ENCODE measurements at places on chromosomes 6 and 20.
A peak's percentile ranks its signal among the peaks of the same experiment; 100 is the strongest.

DNA sequence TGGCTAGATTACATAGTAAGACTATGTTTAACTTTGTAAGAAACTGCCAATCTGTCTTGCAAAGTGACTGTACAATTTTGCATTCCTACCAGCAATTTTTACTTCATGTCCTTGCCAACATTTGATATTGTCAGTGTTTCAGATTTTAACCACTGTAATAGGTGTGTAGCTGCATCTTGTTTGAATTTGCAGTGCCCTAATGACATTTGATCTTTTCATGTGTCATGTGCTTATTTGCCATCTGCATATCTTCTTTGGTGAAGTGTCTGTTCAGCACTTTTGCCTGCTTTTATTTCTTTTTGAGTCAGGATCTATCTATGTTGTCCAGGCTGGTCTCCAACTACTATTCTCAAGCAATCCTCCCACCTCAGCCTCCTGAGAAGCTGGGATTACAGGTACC is 2.4 kb upstream of the PRPH2 start:
- DNase-seq, result no peak

- no peak for DNase-seq
Measured at GRCh38 chr20:52313341-52313963, 121.9 kb upstream of the ZFP64 start.

DNA sequence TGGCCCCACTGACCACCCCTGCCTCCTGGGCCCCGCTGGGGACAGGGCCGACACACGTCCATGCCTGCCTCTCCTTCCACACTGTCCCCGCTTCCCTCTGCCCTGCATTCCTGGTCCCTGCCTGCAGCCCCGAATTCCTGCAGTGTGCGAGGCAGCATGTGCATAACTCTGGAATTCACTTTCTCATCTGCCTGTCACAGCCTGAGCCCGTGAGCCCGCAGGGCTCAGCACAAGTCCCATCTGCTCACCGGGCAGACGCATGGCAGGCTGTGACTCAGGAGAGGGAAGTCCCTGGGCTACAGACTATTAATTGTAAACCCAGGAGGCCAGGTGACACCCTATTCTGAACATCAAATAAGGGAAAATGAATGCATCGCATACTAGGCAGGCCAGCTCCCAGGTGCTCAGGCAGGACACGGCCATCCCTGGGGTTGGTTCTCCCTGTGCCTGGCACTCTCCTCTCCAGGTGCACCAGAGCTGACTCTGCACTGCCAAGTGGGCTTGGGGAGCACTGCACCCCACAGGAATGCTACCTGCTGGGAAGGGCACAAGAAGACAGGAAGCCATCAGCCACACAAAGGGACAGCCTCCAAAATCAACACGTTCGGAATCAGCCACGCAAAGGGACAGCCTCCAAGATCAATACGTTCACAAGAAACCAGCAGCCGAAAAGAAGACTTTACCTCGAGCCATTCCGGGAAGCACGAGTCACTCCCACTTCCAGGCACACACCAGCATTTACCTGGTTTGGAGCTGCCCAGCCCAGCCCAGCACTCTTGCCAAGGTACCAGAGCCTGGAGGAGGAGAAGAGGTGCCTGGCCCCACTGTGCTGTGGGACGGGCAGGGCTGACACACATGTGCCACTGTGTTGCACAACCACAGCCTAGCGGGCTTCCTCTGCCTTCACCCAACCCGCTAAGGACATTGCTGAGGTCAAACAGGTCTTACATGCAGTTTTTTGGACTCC is 65.9 kb downstream of the DLL1 start:
- DNase-seq, result peak; percentile 100

DNA sequence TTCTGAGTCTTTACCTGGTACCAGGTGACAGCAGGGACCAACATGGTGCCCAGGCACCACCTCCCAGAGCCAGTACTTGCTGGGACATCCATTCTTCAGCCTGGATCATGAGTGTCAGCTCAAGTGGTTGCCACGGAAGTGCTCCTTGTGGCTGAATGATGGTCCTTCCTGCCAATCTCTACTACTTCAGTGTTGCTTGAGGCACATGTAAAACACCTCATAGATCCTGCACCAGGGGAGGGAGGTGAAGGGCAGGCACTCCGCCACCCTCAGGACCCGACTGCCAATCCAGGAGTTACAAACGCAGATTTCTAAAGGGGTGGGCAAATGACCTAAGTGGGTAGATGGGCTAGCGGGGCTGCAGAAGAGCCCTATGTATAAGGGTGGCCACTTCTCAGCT is 226.0 kb downstream of the PREX1 start:
- DNase-seq, result no peak

GRCh38 chr6:104123227-104123626 is 736.5 kb downstream of the HACE1 start:
- no peak for DNase-seq

GRCh38 chr6:31676904-31677303 is 4.0 kb downstream of the LY6G5C start:
- no peak for DNase-seq

GRCh38 chr6:91088515-91088914 is 501.6 kb upstream of the MAP3K7 start:
- no peak for DNase-seq

GRCh38 chr6:73873081-73873480 is 177.1 kb downstream of the CD109 start:
- no peak for DNase-seq
